Gastrocnemius medialis (tissue), 4 donors: ENCODE measurements at places on chromosomes 7 and 10.

DNA sequence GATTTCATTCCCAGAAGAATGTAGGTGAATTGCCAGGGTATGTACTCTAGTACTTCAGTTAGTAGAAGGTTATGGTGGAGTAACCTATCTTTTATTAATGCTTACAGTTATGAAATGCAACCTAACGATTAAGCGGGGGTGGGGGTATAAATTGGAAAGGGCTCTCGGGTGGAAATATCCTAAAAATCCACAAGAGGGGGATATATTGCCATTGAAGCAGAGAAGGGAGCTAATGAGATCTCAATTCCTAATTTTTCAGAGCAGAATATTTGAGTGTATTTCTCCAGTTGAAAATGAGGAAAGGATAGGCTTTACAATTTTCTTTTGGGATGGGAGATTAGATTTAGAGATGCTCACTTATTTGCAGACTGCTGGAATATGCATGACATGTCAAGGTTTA, 90.8 kb downstream of the DNAJB9 start:
- DNase-seq, result no peak

DNA sequence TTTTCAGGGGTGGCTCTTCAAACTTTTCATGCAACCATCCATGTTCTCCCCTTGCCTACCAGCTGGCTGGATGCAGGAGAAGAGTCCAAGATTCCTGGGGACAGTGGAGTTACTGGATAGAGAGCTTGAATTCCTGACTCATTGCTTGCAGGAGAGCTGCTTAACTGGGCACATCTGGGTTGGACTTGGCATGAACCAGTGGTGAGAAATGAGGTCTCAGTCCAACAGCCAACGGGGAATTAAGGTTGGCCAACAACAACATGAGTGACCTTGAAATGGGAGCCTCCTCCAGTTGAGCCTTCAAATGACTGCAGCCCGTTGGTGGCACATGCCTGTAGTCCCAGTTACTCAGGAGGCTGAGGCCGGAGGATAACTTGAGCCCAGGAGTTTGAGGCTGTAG, 58.1 kb upstream of the OPN4 start:
- no peak for DNase-seq

DNA sequence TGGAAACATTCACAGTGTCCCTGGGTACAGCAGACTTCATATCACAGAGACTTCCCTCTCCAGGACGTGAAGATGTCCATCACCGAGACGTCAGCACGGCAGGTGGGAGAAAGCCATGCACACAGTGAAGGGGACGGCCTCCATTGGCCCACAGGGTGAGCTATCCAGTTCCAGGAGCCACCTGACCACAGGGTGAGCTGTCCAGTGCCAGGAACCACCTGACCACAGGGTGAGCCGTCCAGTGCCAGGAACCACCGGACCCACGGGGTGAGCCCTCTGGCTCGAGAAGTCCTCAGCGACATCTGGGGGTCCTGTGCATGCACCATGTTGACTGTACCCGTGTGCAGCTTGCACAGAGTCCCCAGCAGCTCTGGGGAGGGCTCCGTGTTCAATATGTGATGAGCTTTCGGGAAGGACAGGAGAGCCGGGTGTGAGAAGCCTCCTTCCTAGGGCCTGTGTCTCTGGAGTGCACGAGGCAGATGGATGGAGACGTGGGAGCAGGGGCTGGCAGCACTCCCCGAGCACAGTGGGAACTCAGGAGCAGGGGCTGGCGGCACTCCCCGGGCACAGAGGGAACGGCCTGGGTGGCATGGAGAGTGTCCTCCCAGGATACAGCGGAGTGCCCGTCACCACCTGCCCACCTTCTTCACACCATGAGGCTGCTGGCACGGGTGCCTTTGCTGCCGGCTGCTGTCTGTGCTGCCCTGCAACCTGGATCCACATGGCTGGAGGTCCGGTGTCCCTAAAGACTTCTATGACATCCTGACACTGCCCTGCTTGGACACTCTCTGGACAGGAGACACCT, 616.2 kb downstream of the DNAJB6 start:
- no peak for DNase-seq

- DNase-seq, result no peak
Measured at GRCh38 chr7:154676422-154677073, 326.4 kb downstream of the PAXIP1 start.

- DNase-seq, result no peak
Measured at GRCh38 chr7:138382862-138383565, 77.0 kb upstream of the TRIM24 start.

DNA sequence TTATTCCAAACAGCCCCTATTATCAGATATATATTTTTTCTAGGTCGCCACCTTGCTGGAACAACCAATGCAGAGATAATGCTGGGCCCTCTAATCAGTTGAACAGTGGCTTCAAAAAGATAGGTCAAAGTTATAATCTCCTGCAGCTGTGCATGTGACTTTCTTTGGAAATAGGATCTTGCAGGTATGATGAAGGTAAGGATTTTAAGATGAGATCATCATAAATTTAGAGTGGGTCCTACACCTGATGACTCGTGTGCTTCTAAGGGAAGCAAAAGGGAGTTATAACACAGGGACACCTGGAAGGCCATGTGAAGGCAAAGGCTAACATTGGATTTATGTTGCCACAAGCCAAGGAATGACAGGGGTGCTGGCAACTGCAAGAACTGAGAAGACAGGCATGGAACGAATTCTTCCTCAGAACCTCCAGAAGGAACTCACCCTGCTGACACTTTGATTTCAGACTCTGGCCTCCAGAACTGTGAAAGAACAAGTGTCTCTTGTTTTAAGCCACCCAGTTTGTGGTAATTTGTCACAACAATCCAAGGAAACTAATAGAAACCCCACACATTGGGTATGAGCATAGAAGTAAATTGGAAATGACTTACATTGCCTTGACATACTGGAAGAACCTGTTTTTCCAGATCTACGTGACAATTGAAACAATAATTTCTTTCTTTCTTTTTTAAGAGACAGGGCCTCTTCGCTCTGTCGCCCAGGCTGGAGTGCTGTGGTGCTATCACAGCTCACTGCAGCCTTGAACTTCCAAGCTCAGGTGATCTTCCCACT, 34.4 kb downstream of the CCDC71L start:
- no peak for DNase-seq

DNA sequence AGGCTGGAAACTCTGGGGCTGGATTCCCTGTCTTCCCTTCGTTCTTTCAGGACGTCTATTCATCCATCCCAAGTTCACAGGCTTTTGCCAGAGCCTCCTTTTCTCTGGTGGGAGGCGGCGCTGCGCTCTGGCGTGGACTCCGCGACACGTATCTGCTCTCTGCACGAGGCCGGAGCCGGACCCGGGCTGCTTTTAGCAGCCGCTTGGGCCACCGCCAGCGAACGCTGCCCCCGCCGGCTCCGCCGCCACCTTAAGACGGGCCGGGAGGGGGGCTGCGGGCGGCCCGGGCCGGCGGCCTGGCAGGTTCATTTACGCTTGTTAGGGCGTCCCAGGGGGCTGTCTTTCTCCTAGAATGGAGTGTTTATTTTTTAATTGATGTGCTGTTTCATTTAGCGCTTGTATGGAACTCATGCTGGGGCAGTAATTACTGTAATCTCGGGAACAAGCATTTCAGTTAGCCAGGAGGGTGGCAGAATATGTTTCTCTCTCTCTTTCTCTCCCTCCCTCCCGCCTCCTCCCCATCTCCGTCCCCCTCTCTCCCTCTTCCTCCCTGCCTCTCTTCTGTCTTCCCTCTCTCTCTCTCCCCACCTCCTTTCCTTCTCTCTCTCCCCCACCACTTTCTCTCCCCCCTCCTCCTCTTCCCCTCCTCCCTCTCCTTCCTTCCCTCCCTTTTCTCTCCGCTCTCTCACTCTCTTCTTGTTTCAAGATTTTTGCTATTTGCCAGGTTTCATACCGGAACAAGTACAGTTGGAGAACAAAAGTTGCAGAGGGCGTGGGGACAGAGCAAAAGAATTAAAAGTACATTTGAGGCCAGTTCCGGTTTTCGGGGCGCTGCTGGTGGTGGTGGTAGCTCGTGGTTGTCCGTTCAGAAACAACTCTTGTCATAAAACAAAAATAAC, 1.3 kb upstream of the FZD8 start:
- peak; percentile 63 for DNase-seq

GRCh38 chr10:116460219-116460618, 32.6 kb downstream of the PNLIPRP3 start:
- DNase-seq, result no peak
